ENCODE measurements at places on chromosomes 2 and 18. TPM values are rescaled to one million over a fixed set of nuclear protein-coding genes. Genes with fewer than 3 reads are reported as not detected.

The CABYR gene
- not detected for total RNA-seq

The TSPYL6 gene
- total RNA-seq, result 0.08 TPM

The ORC2 gene
- total RNA-seq, result 24.5 TPM

The CFAP65 gene
- not detected for total RNA-seq

The GPR75 gene
- total RNA-seq, result 0.82 TPM

The SERPINB11 gene
- total RNA-seq, result not detected

GRCh38 chr2:200217320-200217719, 89.2 kb upstream of the SPATS2L start:
- no peak for DNase-seq

DNA sequence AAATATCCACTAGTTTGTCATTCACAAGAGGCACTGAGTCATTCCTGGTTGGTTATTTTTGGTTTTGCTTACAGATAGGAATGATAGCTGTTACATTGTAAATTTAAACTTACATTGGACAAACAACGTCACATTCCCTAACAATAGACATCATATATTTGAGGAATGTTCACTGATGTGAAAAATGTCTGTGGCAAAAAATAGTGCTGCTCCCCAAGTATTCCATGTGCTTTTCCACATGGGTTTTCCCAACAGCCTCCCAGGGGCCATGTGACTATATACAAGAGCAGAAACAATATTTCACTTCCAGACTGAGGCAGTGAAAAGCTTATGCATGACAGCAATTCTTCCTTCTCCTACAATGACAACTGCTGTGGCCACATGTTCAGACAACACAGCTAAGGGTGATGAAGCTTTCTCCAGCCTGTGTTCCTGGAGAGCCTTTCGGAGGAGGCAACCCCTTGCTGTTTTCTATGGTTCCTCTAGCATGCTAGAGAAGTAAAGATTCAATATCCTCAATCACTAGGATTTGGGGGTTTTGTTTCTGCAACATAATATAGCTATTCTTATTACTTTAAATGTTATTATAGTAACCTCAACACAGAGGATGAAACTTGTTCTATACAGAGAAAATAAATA, 202.7 kb downstream of the PTH2R start:
- no peak for DNase-seq

DNA sequence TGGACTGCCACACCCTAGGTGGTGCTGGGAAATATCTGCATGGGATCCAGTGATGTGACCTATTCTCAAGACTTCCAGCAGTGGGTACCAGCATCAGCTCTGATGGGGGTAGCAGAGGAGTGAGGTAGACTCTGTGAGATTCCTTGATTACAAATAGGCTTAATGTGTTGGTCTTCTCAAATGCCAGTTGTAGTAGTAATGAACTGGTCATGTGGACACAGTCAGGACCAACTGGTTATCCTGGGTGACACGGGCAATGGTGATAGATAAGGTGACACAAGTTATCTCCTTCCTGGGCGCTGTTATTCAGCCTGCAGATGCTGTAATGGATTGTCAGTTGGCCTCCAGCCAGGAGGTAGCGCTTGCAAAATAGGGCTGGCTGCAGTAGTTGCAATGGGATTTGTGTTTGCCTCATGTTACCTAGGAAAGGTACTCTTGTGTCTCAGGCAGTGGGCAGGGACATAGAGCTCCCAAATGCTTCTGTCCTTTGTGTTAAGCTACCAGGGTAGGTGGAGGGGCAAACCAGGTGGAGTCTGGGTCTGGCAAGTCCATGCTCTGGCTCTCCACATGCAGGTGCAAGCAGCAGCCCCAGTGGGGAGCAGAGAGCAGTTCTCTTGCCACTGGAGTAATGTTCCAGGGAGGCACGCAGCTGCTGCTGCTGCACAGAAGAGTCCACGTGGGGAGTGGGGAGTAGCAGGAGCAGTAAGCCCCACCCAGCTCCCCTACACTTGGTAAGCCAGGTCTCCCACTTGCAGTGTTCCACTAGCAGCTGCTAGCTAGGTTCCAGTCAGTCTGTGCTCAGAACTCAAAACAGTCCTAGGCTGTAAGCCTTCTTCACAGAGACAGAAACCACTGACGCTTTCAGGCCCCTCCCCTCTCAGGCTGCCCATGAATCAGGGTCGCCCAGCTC, 505.4 kb upstream of the DDX18 start:
- no peak for DNase-seq

GRCh38 chr2:47061944-47062678, 93.0 kb downstream of the STPG4 start:
- no peak for DNase-seq

GRCh38 chr18:79921984-79922965, 29.2 kb downstream of the SLC66A2 start:
- DNase-seq, result no peak

DNA sequence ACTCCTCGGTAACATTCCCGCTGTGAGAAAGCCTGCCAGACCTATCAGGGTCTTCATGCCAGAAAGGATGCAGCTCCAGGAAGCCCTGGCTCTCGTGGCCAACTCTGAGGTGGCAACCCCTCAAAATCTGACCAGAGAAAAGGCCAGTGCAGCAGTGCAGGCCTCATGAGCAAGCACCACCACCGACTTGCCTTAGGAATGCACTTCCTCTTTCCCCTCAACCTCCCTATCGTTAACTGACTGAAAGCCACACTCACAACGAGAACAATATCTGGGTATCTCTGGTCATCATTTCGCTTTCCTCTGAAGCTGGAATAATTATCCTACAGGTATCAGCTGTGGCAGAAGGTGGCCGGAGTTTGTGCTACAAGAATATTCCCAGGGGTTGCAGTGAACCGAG, 101.4 kb upstream of the POU3F3 start:
- DNase-seq, result no peak

GRCh38 chr2:195450552-195451113, 206.4 kb upstream of the SLC39A10 start:
- no peak for DNase-seq

- DNase-seq, result no peak
Measured at GRCh38 chr2:132577686-132578085, 92.3 kb downstream of the LYPD1 start.

DNA sequence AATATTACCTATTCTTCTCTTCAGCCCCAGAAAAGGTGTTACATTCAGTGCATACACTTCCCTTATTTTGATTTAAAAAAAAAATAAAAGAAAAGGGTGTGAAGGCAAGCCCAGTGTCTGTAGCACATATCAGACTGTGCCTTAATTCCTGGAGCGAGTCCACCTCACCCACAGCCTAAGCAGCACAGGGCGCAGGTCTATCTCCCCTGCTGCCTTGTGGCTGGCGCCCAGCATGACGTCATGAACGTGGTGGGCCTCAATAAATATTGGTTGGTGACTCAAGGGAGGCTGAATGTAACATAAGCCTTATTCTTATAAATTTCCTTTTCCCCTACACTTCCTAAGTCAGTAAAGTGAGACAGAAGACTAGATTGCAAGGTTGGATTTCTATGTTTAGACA, 26.4 kb downstream of the ST3GAL5 start:
- no peak for DNase-seq

DNA sequence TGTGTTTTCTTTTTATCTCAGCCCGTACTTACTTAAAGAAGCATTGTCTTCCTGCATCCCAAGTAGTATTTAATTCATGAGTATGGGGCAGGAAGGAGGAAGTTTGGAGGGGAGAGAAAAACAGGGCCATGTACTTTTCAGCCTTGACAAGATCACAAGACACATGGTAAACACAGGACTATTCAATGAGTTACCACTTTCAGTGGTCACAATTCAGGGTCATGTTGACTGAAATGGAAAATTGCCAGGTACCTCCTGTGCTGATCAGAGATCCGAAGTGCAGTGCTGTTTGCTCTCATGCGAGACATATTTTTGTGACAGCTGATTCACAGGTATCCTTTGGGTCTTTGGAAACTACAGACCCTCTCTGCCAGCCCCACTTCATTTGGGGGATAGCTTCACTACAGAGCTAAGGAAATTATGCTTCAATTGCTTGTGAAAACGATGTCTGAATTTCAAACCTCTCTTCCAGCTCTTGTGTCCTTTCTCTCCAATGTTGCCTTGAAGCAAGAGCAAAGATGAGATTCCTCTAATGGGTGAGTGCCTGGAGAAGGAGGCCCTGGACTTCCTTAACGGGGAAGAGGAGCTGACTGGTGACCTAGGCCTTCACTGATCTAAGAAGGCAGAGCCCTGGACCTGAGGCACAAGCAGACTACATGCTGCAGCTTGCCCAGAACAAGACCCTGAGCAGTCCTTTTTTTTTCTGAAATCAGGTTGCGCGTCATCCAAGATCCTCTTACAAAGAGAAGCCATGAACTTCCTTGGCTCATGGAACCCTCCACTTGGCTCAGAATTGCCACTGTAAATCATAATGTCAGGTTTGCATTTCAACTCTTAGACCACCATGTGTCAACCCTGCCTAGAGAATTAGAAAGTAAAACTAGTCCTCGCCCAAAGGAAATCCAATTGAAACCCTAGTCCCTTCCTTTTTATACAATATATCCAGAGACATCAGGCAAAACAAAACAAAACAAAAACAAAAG, 44.1 kb downstream of the EVA1A start:
- DNase-seq, result no peak

GRCh38 chr2:227163485-227163997, 464 bp downstream of the COL4A4 start:
- no peak for DNase-seq

DNA sequence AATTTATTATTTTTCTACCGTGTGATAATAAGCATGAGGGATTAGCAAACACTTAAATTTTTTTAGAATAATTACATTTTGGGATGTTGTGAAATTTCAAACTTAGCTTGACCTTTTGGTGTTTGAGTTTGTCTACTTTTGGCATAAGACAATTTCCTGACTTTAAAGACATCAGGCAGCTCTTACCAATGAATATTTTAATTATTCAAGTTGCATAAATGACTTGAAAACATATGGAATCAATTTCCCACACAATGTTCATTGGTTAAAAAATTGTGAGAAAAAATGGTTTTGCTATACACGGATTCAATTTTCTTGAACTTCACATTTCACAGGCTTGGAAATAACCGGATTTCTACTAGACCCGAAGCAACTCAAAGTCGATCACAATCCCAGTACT, 243.4 kb downstream of the IKZF2 start:
- no peak for DNase-seq

GRCh38 chr2:4090668-4091630, 387.6 kb downstream of the DCDC2C start:
- no peak for DNase-seq

- peak; percentile 43 for DNase-seq
Measured at GRCh38 chr2:62340994-62341484, 145.1 kb downstream of the B3GNT2 start.

GRCh38 chr2:37205689-37206341, 9.5 kb downstream of the CEBPZOS start:
- no peak for DNase-seq

DNA sequence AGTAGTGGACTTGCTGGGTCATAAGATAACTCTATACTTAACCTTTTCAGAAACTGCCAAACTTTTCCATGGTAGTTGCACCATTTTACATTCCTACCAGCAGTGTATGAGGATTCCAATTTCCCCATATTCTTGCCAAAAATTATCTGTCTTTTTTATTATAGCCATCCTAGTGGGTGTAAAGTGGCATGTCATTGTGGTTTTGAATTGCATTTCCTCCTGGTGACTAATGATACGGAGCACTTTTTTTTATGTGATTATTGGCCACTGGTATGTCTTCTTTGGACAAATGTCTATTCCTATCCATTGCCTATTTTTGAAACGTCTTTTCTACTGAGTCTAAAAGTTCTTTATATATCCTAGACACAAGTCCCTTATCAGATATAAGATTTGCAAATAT, 44.3 kb downstream of the CACNB4 start:
- no peak for DNase-seq

GRCh38 chr2:160132761-160133160, 67.3 kb downstream of the ITGB6 start:
- DNase-seq, result no peak

Data from left ventricle myocardium inferior (tissue), 1 donor.